ENCODE measurements at places on chromosomes 6 and 20. TPM values are rescaled to one million over a fixed set of nuclear protein-coding genes. Genes with fewer than 3 reads are reported as not detected.

HSPA12B gene
- total RNA-seq = 26.7 TPM

- no peak for DNase-seq
Observed at GRCh38 chr6:12386816-12387215, 96.7 kb downstream of the EDN1 start.

- DNase-seq = no peak
Observed at GRCh38 chr6:13248994-13249393, 79.3 kb downstream of the TBC1D7 start.

DNA sequence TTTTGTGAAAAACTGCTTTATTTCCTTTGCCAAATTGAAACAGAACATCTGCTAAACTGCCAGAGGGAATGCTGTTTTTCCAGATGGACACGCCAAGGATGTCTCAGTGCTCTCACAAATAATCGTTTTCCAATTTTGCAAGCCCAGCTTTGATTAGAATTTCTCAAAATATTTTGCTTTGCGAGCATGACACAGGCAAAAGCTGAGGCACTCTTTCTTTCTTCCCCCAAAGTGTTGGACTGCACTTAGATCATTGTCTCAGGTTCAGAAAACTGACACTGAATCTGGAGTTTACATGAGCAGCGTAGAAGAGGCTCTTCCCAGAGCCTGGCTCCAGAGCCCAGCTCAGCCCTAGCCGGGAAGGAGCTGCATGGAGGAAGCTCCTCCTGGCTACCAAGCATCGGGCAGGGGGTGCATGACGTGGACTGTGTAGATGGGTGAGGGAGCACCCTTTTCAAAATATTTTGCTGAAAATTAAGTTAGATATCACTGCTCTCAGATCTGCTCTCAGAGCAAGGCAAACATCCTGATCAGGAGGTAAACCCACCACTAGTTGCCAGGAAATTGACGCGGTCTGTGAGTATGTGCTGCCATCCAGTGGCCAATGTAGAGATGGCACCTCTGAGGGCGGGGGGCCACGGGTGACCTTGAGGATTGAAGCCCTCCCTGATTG, 107.5 kb downstream of the SLC22A3 start:
- peak; percentile 89 for DNase-seq

GRCh38 chr6:137423451-137424168, 70.6 kb downstream of the OLIG3 start:
- no peak for DNase-seq

- no peak for DNase-seq
Observed at GRCh38 chr6:56327946-56328727, 80.8 kb upstream of the COL21A1 start.

DNA sequence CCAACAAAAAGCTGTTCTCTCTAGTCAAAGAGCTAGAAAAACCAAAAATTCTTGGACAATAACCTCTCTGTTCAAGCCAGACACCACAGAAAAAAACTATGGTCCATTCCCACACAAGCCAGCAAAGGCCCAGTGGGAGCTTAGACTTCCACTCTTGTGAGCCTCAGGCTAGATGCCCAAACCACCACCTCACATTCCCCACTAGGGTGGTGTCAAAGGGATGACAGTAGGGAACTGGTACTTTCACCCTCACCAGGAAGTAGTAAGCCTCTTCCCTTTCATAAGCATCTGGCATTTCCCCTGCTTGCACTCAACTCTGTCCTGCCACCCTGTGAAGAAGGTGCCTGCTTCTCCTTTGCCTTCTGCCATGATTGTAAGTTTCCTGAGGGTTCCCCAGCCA, 58.4 kb upstream of the RNF217 start:
- no peak for DNase-seq

- no peak for DNase-seq
Observed at GRCh38 chr20:52405417-52405816, 213.8 kb upstream of the ZFP64 start.

DNA sequence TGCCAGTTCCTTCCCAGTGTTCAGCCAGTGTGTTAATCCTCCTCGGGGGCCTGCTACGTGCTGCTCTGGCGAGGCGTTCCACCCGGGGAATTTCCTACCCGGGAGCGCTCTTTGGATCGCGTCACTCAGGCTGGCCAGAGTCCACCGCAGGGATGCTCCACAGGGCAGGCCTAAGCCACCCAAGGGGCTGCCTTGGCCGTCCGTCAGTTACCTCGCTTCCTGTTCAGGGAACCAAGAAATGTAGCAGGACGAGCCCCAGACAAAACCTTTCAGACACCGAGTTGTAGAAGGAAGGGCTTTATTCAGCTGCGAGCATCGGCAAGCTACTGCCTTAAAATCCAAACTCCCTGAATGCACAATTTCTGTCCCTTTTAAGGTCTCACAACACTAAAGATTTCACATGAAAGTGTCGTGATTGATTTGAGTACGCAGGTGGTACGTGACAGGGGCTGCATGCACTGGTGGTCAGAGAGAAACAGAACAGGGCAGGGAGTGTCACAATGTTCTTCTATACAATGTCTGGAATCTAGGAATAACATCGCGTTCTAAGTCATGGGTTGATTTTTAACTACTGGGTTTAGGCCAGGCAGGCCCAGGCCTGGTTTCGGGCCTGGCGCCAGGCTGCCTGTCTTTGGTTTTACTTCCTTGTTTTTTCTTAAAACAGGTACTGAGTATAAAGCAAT, 15.7 kb upstream of the POU5F1 start:
- no peak for DNase-seq

DNA sequence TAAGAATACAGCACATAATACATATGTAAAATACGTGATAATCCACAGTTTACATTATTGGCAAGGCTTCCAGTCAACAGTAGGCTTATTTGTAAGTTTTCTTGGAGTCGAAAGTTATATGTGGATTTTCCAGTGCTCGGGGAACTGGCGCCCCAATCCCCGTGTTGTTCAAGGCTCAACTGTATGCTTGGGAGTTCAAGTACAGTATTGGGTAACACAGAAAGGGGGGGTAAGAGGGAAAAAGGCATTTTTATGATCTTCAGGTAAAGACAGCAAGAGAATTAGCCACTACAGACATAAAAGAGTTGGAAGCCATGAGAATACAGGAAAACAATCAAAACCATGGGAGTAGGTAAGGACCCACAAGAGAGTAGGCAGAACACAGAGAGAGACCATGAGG, 16.4 kb downstream of the PSMB1 start:
- DNase-seq = no peak

DNA sequence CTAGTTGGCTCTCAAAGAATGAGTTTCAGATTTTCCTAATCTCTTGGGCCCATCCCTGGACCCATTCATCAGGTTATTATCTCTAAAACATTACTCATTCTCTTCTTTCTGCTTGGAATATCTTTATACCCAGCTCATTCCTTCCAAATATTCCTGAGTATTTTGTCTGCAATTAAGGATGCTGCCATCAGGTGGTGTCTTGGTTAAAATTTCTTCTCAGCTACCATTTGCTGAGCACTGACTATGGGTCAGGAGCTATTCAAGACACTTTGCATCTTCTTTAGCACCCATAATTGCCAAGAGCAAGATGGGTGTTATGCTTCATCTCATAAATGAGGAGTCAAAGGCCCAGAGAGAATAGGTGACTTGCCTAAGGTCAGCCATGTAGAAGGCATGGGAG, 8.4 kb downstream of the SUN5 start:
- DNase-seq = no peak

DNA sequence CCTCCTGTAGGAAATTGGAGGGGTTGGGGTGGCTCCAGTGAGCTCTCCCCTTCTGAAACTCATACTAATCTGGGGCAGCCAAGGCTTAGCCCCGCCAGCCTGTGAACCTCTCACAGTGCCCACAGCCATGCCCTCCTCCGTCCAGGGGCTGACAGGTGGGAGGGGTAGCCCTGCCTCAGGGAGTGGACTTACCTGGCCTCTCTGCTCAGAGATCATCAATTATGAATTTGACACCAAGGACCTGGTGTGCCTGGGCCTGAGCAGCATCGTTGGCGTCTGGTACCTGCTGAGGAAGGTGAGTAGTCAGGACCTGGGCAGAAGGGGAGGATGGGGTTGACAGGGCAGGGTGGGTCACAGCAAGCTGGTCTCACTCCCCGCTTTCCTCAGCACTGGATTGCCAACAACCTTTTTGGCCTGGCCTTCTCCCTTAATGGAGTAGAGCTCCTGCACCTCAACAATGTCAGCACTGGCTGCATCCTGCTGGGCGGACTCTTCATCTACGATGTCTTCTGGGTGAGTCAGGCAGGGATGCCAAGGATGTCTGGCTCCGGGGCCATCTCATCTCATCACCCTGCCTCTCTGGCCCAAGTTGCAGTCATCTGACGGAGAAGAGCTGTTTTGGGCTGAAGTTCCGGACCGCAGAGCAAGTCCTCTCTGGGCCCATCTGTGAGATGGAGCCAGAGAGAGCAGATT, 34.7 kb downstream of the HM13 start:
- no peak for DNase-seq

GRCh38 chr6:106785298-106785697, 155.9 kb downstream of the QRSL1 start:
- no peak for DNase-seq

TGM2 gene
- 31.8 TPM for total RNA-seq

- no peak for DNase-seq
Observed at GRCh38 chr6:10413262-10413849, 1.5 kb downstream of the TFAP2A start.

HLA-DRA gene
- total RNA-seq = 43.7 TPM

DNA sequence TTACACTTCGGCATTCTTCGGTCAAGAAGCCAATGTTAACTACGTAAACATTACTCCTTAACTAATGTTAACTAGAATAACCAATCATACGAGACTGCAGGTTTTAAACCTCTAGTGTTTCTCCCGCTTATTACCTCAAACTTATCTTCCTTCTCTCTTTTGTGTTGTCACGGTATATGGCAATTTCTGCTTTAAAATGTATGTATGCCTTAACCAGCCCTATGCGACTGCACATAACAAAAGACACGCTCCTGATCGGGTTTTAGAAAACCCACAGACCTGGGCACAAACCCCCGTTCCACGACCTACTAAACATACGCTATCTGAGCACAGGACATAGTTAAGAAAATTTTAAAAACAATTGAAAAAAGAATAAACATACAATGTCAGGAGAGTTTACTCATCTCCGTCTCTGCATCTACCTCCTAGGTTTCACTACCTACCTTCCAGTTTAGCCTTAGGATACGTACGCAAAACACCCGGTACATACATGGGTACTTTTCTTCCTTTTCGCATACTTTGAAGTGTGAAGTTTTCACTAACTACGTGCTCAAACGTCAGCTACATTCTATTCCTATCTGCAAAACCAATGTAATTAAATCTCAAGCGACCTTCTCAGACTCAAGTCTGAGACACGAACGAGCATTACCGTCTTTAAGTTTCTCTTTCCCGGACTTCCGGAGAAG, 1.1 kb downstream of the CD164 start:
- DNase-seq = peak; percentile 47

GRCh38 chr6:160261991-160262680, 3.5 kb upstream of the SLC22A2 start:
- DNase-seq = no peak

ULBP3 gene
- 1.8 TPM for total RNA-seq

- DNase-seq = no peak
Observed at GRCh38 chr20:48932375-48932941, 10.9 kb downstream of the ARFGEF2 start.

GRCh38 chr20:24488800-24489175, 19.4 kb downstream of the SYNDIG1 start:
- no peak for DNase-seq

ADAM33 gene
- total RNA-seq = 52.6 TPM

DNA sequence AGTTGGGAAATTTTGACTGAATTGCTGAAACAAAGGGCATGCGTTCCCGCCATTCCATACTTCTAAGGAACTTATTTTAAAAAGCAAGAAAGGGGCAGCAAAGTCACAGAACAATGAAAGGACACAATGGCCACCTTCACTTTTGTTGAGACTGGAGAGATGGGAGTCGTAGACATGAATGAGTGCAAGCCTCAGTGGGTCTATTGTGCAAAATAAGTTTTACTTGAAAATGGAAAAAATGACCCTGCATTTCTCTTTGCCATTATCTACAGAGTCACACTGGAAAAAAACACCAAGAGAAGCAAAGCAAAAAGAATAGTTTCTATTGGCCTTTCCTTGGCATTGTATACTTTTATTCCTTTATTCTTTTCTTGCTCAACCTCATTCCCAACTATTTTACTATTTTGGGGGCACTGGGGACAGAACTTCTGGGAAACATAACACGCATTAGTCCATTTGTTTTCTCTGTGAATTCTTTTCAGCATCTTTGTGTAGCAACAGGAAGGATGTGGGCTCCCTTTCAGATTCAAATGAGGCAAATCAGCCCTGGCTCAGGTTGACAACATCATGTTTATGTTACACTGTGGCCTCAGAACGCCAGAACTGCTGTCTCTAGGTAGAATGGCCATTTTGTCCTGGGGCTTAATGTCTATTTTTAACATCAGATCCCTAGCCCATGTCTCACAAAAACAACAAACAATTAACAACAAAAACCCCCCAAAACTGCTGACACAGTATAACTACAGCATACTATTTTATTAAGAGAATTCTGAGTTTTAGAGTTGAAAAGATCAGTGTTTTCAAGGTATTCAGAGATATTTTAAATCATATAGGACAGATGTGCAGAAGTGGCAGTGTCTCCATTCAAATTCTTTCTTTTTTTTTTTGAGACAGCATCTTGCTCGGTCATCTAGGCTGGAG, 122.2 kb downstream of the FYN start:
- DNase-seq = peak; percentile 55

- no peak for DNase-seq
Observed at GRCh38 chr20:5843054-5843592, 92.9 kb downstream of the SHLD1 start.

SIRPD gene
- total RNA-seq = not detected

DNA sequence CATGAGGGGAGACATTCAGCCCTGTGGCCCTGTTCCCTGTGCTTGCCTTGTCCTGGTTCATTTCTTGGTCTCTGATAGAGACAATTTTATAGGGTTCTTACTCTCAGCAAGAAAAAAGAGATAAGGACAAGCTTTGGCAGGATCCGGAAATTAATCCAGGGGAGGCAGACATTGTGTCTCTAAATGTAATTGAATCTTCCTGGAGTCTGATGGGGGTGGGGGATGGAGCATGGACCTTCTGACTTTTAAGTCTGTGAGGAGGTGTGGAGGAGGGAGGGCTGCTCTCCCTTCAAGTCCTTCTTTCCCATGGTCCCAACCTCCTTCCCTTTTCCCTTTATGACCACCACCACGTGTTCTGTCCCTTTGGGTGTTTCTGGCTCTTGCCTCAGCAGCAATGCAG, 512.7 kb downstream of the DHX35 start:
- no peak for DNase-seq

ENPP1 gene
- 27.7 TPM for total RNA-seq

DNA sequence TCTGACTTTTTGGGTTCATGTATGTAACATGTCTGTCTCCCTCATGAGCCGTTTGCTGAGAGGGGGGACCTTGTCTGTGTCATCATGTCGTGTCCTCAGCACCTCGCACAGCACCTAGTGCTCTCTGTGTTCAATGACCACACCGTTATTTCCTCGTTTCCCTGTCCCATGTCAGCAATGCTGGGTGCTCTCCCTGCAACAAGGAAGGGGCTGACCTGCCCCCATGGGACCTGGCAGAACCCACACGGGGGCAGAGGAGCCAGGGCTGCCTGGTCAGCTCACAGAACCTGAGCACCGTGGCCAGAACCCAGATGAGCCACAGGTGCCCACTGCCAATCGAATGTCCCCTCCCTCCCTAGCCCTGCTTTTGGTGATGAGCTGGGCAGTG, 7.3 kb downstream of the ADA start:
- DNase-seq = no peak

All from tongue (tissue), 3 donors.